ENCODE measurements at places on chromosomes 7 and 10. TPM values are rescaled to one million over a fixed set of nuclear protein-coding genes. Genes with fewer than 3 reads are reported as not detected.
A peak's percentile ranks its signal among the peaks of the same experiment; 100 is the strongest.

GRCh38 chr10:13915710-13916109, 328.9 kb downstream of the PRPF18 start:
- no peak for DNase-seq

DNA sequence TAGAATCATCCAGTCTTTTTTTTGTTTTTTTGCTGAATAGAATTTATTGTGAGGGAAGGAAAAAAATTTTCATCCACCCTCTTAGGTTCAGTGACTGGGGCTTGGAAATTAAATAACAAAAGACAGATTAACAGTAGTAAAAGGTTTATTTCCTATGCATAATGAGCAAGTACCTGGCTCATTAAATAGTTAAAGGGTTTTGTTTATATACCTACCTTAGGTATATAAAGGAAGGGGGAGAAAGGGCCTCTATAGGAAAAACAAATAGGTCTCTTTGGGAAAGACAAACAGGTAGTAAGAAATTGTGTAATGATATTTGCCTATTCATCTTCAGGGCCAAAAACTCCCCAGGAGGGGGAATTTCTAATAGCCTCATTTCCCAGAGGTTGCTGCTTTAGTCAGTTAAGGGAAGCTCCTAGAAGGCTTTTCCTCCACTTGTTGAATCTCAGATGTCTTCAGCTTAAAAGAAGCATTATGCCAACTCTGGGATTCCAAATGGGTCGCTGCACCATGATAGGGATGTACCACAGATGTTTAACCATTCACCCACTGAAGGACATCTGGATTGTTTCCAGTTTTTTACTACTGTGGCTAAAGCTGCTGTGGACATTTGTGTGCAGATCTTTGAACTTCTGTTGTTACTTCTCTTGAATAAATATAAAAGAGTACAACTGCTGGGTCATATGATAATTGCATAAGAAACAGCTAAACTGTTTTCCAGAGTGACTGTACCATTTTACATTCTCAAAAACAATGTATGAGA, 11.3 kb downstream of the ACADSB start:
- no peak for DNase-seq

- no peak for DNase-seq
Observed at GRCh38 chr10:21368022-21368582, 157.4 kb downstream of the SKIDA1 start.

Gene C10orf95
- total RNA-seq = not detected

Gene ITIH2
- total RNA-seq = not detected

DNA sequence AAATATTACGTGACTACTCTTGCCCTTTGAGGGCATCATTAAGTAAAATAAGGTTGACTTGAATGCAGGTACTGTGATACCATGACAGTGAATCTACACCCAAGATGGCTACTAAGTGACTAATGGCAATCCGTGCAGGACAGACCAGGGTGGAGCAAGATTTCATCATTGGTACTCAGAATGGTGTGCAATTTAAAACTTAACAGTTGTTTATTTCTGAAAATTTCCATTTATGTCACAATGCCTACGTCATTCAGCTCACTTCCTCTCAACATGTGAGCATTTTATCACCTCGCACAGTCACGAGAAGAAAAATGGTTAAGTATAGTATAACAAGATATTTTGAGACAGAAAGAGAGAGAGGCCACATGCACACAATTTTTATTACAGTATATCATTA, 50.3 kb upstream of the MET start:
- DNase-seq = no peak

Gene SLC29A4
- total RNA-seq = 27.4 TPM

Gene CDK1
- 200 TPM for total RNA-seq

- DNase-seq = peak; percentile 4
Observed at GRCh38 chr10:92897916-92898315, 49.6 kb downstream of the EXOC6 start.

- no peak for DNase-seq
Observed at GRCh38 chr7:27097686-27098577, 2.1 kb upstream of the HOXA1 start.

Gene KMT2C
- total RNA-seq = 11.0 TPM

DNA sequence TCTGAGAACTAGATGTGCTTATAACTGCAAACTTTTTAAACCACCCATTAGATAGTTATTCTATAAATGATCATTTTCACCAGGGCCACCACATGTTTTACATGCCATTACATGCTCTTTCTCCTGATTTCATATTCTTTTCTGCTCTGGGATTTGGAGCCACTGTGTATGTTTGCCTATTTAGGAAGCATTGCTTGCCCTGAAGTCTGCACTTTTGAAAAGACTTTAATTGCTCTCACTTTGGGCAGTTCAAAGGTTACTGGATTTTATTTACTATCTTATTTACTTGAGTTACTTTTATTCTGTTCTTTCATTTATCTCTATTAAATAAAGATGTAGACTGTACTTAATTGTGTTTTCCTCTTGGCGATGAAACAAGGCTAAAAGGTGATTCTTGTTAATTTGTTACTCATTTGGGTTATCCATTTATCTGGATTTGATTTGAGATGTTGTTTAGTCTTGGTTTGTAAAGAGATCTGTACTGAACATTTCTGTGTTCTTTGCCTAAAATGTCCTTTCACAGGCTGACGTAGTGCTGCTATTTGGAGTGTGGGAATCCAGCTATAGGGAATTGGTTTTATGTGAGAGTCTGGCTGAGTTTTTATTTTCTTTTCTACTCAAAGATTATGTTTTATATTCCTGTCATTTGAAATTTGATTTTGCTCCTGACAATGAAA, 88.8 kb downstream of the SUGCT start:
- no peak for DNase-seq

Gene RBP4
- total RNA-seq = 0.56 TPM

DNA sequence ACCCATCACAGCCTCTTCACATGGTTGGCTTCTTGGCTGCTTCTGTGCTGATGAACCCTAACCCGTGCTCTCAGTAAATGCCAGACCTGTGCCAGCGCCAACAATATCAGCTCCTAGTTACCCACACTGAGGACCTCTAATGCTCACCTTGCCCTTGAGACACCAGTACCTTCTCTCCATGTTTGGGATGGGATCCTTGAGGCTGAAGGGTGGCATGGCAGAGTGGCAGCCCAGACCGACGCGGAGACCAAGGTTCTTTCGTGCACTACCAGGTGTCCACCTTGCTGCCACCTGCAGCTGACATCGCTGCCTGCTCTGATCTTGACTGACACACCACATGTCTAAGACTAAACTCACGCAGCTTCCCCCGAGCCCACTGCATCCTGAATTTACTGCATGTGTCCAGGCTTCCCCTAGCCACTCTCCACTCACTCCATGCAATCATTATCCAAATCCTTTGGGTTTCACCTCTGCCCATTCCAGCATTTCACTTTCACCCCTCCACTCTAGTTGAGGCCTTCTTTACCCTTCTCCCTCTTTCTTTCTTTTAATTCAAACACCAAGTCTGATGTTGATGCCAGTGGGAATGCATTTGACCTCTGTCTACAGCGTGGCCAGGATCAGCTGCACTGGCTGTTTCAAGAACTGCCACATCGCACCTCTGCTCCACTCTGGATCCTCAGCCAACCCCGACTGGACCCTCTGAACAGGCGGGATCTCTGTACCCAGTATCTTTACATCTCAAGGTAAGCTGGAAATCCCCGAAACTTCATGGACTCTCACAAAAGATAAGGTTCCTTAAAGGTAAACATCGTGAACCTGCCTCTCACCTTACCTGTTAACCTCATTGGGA, 294.9 kb downstream of the GLRX3 start:
- DNase-seq = no peak

DNA sequence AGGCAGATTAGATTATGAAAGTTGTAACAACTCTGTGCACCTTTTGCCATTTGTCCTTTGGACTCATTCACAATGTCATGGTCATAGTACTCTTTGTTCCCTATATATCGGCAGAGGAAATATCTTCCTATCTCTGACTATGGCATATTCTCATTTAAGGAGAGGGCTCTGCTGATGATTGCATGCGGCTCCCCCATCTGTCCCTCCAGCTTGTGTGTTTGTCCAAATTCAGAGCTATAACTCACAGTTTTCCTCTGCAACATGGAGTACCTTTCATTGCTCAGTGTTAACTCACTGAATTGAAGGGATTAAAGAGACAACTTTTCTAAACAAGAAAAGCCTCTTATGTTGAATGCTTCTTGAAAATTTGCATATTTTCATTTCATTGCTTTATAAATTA, 145.5 kb downstream of the OTUD1 start:
- no peak for DNase-seq

DNA sequence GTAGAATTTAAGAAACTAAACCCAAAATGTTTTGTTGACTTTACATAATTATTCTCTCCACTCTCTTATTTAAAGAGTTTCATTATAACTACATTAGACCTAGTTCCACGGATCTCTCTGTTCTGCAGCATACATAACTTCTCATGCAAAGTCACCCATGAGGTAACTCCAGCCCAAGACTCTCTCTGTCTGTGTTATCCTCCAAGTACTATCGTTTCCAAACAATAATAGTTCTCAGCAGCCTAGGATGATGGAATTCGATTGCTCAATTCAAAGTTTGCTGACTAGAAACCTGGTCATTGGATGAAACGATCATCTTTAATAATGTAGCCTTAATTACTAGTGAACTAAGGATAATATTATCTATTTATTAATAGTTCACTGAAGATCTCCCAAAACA, 203.1 kb upstream of the PTN start:
- no peak for DNase-seq

- no peak for DNase-seq
Observed at GRCh38 chr10:53990799-53991238, 810.2 kb downstream of the PCDH15 start.

GRCh38 chr7:41297166-41297565, 405.7 kb downstream of the INHBA start:
- DNase-seq = no peak

Gene AKR1D1
- not detected for total RNA-seq

Gene ASB10
- not detected for total RNA-seq

DNA sequence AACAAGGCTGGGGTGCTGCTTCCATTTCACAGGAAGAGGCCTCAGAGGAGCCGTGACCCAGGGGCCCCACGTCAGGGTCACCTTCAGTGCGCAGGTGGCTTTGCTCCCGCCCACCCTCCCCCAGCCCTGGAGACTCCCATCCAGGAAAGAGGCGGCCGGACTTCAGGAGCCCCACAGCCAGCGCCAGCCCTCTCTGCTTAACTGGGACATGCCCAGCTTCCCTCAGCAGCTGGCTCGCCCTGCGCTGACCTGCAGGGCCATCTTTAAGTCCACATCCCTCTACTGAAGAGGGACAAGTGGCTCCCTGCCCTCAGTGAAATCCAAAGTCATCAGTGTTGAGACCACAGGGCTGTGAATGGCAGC, 141.9 kb upstream of the PPP2R2D start:
- no peak for DNase-seq

- no peak for DNase-seq
Observed at GRCh38 chr10:4653160-4653559, 172.8 kb upstream of the AKR1E2 start.
